ENCODE measurements at places on chromosomes 3 and 15.

DNA sequence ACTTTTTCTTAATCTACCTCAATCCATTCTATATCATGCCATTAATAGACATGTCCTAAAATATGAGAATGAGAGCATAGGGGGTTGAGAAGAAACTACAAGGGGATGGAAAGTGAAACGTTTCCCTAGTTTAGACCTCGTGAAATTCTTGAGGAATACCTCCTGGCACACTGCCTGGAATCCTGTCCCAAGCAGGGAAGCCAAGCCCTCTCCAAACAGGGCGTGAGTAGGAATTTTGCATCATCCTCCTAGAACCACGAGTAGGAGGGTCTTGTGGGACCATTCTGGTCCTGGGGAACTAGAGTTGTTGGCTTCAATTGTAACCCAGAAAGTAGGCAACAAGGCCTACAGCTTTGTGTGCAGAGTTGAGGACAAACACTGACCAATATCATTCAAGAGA, 19.6 kb upstream of the C3orf80 start:
- no peak for DNase-seq

DNA sequence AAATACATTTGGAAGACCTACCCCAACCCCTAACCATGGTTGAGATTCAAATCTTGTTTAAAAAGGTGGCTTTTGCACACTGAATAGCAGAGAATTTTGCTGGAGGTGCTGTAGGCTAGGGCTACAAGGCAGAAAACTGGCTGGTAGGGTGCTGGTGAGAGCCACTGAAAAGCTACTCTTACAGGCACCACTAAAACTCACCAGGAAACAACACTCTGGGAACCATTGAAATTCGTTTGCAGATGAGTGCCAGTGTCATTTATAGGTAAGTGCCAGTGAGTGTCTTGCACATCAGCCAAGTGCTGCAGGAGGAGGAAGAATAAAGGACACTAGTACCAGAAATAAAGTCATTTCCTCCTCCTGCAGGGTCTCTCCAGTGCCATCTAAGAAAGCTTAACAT, 610.2 kb downstream of the ZNF385D start:
- DNase-seq, result no peak

GRCh38 chr3:127457546-127458145, 132.9 kb downstream of the TPRA1 start:
- no peak for DNase-seq

- no peak for DNase-seq
These were observed 276.2 kb upstream of the CTNNB1 start for GRCh38 chr3:40923143-40923542.

- DNase-seq, result no peak
These were observed 4.9 kb downstream of the ADIPOQ start for GRCh38 chr3:186847437-186847836.

DNA sequence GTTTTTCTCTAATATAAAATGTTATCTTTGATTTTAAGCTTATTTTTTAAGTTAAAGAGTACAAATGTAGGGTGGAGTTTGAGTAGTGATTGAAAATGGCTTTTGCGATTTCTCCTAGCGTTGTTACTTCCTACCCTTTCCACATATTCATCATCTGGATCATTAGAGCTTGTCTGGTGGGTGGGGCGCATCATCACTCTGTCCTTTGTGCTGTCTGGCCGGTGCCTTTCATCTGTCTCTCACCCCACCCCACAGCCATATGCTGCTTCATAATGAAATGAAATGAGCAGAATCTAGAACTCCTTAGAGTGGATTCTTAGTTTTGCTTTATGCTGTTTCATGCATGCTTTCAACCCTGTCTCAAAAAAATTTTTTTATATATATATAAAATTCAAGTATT, 44.3 kb downstream of the ATP1B3 start:
- no peak for DNase-seq

- DNase-seq, result no peak
These were observed 26.4 kb downstream of the LARS2 start for GRCh38 chr3:45414823-45415222.

DNA sequence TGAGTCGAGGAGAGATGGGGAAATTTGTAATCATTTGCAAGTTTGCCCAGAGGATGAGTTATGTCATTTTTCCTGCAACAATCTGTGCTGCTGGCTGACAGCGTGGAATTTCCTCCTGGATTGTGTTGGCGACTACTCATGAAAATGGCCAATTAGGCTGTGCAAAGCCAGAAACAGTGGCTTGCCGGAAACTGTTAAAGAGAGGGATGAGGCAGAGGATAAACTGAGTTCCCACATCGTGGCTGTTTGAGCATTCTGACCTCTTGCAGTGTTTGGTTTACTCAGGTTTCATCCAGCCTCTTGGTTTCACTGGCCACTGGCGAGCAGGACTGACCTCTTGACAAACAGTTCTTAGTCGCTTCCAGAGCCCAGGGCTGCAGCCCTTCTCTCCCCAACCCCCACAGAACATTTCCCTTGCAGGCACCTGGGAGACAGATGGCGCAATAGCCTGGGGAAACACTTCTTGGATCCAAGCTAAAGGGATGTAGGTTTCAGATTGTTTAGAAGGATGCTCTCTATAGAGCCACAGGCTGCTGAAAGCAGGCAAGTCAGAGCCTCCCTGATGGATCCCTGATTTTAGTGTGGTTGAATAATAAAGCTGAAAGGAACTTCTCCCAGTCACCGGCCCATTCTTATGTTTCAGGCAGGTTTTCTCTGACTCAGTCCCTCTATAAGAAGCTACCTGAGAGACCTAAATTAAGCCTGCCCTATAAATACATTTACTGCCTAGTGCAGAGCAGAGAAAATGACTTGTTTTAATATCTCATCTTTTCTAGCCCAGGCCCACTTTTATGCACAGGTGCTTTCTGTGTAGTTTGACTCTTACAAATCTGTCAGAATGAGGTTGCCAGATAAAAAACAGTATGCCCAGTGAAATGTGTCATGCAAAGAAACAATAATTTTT, 92.8 kb upstream of the UBE2E1 start:
- DNase-seq, result no peak

DNA sequence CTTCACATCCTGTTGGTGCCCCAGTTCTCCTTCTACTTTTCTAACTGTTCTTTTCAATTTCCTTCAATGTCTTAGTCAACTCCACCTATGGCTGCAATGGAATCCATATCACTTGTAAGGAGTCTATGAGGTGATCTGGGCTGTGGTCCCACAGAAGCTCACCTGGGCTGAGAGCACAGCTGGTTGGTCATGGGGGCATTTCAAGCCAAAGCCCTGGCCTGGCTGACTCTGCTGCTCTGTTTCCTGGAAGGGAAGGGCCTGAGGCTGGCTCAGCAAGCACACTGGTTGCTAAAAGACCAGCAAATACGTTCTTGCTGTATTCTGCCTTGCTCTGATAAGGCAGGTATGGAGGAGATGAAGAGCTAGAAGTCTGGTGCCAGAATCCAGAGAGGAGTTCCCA, 29.0 kb downstream of the AMOTL2 start:
- no peak for DNase-seq

- no peak for DNase-seq
These were observed 91.5 kb upstream of the C3orf80 start for GRCh38 chr3:160133757-160134156.

Data from activated CD4-positive, alpha-beta T cell treated with anti-CD3 and anti-CD28 coated beads, Interleukin-2, amount 50 U/mL, for 24 hours (primary cell).